BJ (cell line): ENCODE measurements at places on chromosomes 3 and 15. TPM values are rescaled to one million over a fixed set of nuclear protein-coding genes. Genes with fewer than 3 reads are reported as not detected.

- no peak for DNase-seq
These were observed 90.4 kb downstream of the SUCLG2 start for GRCh38 chr3:67564008-67564407.

DNA sequence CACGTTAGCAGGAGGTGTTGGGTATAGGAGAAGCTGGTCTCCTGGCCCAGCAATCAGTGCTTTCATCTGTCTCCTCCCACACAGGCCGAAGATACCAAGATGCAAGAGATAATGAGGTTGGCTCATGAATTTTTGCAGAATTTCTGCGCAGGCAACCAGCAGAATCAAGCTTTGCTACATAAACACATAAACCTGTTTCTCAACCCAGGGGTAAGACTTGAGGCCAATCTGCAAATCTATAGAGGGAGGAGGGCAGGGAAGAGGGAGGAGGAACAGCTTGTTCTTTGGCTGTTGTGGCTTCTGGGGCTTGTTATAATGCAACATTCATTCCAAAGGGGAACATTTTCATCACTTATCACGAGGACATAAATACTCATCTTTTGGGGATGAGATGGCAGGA is 195.3 kb downstream of the ITPR1 start:
- DNase-seq = no peak

GRCh38 chr3:160471892-160472291 is 22.3 kb upstream of the TRIM59 start:
- no peak for DNase-seq

The LRRC58 gene
- polyA plus RNA-seq = 6.3 and 10.9 TPM in 2 replicates

The RBP2 gene
- polyA plus RNA-seq = not detected in 2 replicates

The GOLGA8G gene
- not detected in 2 replicates for polyA plus RNA-seq
